Stimulated activated CD8-positive, alpha-beta memory T cell treated with anti-CD3 and anti-CD28 coated beads, Interleukin-15, amount 100 ng/mL, for 48 hours (primary cell): ENCODE measurements at places on chromosomes 12 and 14.
A peak's percentile ranks its signal among the peaks of the same experiment; 100 is the strongest.

- DNase-seq, result no peak
Observed at GRCh38 chr12:6466184-6466573, 4.3 kb downstream of the VAMP1 start.

DNA sequence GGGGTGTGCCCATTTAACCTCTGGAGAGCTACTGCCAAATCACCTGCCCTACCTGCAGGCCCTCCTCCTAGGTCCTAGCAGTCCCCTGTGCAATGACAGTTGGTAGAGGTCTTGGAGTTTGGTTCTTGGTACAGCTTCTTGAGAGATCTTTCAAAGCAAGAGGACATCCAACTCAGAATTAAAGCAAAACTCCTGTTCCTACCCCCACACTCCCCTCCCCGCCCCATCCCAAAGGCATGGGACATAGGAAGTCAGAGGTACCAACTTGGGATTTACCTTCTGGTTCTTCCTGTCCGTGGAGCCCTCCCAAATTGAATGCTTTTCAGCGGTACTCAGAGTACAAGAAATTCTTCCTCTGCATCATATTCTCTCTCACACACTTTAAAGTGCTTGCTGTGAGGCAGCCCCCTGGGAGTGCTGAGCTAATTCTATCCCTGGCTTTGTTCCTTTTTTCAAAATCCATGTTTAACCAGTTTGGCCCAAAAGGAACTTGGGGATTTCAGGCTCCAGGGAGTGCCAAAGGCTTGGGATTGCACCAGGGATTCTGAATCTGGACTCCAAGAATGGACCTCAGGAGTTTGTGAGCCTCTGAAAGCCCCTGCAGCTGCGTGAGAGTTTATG, 40.8 kb downstream of the GALNT16 start:
- no peak for DNase-seq

GRCh38 chr12:27013611-27014084, 536 bp downstream of the TM7SF3 start:
- DNase-seq, result no peak

DNA sequence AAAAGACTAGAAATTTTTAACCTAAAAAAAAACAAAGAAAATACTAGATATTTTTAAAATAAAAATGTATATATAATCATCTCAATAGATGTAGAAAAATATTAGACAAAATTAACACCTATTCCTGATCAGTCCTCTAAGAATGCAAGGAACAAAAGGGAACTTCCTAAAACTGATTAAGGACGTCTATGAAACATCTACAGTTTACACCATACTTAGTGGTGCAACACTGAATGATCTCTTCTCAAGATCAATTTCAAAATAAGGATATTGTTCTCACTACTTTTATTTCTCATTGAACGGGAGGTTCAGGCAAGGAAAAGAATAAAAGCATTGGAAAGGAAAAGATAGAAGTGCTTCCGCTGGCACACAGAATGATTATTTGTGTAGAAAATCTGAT, 16.0 kb downstream of the OLR1 start:
- no peak for DNase-seq

- DNase-seq, result no peak
Observed at GRCh38 chr14:76779221-76780057, 18.2 kb downstream of the VASH1 start.

DNA sequence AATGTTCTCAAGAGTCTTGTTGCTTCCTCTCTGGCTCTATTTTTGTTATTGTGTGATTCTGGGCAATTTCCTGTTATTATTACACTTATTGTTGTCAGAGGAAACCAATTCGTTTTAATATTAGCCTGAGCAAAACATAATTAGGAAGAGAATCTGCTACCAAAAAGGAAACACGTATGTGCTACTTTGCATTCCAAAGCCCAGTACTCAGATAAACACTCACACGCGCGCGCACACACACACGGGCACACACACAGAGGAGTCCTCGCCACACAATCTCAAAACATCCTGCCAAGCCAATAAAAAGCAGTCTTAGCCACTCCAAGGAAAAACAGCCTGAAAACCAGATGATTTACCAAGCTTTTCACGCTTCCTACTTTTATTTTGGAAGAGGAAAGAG, 400.7 kb downstream of the NUAK1 start:
- no peak for DNase-seq

DNA sequence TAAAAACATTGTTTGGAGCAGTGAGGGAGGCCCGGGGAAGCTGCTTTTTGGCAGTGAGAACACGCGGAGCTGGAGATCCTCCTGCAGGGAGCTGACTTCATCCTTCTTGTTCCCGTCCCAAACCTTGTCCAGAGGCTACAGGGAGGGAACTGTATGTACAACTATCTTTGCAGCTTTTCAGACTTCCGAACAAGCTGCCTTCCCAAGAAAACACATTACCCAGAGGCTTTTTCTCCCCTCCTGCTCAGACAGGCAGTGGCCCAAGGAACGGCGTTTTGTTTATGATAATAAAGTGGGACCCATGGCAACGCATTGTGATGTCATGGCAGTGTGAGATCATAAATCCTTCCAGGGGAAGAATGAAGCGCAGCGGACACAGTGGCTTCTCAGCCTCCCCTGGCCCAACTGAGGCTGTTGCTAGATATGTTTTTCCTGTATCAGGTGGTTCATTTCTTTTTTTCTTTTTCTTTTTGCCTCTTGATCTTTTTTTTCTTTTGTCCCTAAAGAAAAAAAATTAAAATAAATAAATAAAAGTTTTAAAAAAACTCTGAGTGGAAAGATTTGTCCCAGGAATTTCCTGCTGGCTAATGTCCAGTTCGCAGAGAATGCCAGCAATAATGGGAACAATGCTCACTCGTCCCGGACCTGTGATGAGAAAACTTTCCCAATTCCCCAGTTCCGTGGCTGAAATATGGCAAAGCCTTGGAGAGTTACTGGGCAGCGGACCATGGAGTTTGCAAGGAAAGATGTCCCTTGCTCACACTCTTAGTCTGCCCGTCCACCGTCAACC, 103.4 kb upstream of the MAP1LC3B2 start:
- DNase-seq, result no peak

DNA sequence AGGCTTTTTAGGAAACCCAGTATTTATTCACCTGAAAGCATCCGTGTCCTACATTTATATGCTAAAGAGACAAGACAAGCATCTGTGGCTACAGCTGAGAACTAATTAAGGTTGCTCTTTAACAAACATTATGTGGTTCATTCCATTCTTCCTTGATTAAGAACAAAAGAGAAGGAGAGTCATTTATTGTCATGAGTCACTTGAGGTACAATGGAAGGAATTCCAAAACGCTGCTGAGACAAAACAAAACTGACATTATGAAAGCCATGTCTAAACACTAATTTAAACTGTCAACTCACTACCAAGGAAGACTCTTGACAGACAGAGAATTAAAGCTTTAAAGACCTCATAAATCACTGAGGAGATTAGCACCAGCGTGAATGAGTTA, 214.4 kb downstream of the BMP4 start:
- DNase-seq, result no peak

DNA sequence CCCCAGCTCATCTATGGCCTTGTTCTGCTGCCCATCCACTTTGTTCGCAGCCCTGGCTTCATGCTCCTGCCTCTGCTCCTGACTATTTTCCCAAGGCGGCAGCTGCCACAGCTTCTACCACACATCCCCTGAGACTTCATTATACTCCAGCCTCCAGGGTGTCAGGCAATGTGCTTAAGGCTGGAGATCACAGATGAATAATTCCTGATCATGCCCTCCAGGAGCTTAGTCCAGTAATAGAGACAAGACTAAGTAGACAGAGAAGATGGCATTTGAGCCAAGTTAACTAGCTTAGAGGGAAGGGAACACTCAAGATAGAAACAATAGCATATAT, 7.1 kb downstream of the TAPBPL start:
- DNase-seq, result no peak

GRCh38 chr12:68495336-68496070, 115.2 kb upstream of the RAP1B start:
- no peak for DNase-seq

DNA sequence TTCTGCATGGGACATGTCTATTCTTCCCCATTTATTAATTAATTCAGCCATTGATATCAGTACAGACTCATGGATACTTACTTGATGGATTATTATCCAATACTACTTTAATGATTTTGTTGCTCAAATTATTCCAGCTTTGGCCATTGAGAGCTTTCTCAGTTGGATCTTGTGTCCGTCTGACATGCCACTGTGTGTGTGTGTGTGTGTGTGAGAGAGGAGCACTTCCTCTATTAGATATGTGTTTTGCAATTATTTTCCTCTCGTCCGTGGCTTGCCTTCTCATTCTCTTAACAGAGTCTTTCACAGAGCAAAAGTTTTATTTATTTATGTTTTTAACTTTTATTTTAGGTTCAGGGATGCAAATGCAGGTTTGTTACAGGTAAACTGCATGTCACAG, 194.2 kb downstream of the ADGRD1 start:
- DNase-seq, result no peak

DNA sequence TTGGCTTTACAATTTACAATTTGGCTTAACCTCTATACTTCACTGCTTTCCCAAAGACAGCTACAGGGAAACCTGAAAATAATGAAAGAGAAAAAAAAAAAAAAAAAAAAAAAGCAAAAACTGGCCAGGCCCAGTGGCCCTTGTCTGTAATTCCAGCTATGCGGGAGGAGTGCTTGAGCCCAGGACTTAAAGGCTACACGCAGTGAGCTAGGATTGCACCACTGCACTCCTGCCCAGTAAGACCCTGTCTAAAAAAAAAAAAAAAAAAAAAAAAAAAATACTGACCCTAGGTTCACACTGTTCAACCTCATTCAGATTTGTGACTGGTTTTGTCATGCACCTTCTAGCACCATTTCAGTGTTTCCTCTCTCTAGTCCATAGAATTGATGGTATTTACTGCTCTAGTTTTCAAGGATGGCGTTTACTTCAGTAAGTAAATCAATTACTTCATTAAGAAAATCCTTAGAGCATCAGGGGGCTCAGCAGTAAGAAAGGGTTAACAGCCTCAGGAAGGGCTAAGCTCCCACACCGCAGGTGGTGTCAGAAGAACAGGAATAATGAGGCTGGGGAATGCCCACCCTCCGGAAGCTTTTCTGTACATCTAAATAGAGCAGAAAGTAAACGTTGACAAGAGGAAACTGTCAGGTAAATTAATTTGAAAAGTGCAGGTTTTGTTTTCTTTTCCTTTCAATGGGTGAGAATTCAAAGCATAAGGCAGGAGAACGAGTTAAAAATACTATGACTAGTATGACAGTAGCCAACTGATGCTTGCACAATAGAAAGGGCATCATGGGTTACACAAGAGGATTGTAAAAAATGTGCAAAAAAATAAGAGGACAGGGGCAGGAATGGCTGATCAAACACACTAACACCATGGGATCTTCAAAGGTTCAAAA, 115.0 kb upstream of the MDM1 start:
- DNase-seq, result no peak

DNA sequence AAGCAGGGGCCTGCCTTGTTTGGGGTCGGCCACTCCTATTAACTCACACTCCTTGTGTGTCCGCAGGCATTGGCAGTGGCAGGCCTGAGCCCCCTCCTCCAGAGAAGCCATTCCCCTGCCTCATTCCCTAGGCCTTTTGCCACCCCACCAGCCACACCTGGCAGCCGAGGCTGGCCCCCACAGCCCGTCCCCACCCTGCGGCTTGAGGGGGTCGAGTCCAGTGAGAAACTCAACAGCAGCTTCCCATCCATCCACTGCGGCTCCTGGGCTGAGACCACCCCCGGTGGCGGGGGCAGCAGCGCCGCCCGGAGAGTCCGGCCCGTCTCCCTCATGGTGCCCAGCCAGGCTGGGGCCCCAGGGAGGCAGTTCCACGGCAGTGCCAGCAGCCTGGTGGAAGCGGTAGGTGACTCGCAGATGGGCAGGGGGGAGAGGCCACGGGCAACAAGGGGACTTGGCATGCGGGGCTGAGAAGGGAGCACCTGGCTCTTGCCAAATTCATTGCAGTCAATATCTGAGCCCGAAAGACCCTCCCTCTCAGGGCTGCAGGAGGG, 106.3 kb upstream of the FKBP4 start:
- DNase-seq, result no peak

GRCh38 chr12:99063182-99063581, 418.1 kb downstream of the APAF1 start:
- DNase-seq, result no peak

GRCh38 chr12:65879878-65880277, 55.6 kb downstream of the HMGA2 start:
- DNase-seq, result no peak

DNA sequence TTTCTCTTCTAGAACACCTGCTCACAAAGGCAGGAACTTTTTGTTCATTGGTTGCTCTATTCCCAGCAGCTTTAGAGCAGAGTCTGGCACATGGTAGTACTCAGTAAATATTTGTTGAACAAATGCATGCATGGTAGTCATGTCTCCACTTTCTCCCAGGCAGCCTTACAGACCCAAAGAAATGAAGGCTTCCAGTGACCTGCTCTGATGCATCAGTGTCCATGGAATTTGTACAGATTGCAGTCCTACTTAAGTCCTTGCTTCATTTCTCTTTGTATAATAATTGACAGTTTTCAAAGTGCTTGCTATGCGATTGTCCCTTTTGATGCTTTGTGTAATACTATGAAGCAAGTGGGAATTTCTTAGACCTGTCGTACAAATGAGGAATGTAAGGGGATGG, 119.6 kb downstream of the DERA start:
- DNase-seq, result no peak

- no peak for DNase-seq
Observed at GRCh38 chr12:67609226-67609870, 39.2 kb upstream of the DYRK2 start.

DNA sequence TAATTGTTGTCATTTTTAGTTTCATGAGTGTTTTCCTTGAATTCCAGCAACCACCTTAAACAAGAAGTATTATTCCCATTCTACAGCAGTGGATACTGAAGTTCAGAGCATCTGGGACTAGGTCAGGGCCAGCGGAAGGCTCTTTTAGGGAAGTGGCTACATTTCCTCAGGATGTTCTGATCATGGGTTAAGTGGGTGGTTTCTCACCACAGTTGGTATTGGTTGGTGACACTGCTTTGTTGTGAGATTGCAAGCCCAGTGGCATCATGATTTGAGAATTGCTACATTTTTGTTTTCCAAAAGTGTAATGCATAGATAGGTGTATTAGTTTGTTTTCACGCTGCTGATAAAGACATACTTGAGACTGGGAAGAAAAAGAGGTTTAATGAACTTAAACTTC, 47.1 kb downstream of the SYNE2 start:
- no peak for DNase-seq

GRCh38 chr14:68585690-68586089, 207.2 kb downstream of the ZFP36L1 start:
- DNase-seq, result no peak

- no peak for DNase-seq
Observed at GRCh38 chr12:104526751-104527150, 70.0 kb downstream of the CHST11 start.

GRCh38 chr12:9741726-9742125, 8.8 kb upstream of the CLECL1 start:
- peak; percentile 64 for DNase-seq
